Astrocyte (in vitro differentiated cells and primary cell): ENCODE measurements at places on chromosomes 5 and 9. TPM values are rescaled to one million over a fixed set of nuclear protein-coding genes. Genes with fewer than 3 reads are reported as not detected.

DNA sequence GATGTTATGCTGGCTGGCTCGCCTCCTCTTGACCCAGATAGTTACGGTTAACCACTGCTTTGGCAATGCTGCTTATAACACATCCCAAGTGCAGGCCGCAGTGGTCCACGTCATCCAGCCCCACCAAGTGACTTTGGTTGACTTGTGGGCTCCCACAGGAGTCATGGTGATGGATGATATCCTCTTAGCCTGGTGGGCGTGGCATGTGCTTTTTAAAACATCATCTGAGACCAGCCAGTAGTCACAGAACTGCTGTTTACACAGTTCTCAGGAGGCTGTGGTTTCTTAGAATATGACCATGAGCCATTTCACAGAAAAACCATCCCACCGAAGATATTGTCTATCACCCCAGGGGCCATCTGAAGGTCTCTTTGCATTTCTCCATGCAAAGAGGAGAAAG is 216.9 kb downstream of the SH3GL2 start:
- peak; percentile 16 for DNase-seq

DNA sequence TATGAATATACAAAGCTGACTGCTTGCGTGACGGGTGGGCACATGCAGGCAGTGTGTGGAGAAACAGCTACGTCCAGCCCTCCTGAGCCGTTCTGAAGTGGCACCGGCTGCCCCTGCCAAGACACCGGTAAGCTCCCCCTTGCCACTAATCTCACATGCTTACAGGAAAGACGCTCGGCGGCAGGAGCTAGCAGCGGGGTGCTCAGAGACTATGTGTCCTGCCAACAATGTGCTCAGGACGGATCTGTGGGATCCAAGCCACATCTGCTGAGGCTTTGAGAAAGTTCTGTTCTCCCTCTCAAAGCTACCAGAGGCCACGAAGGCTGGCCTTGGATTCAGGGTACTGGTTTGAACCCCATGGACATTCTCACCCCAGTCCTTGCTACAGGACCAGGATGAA is 157.2 kb upstream of the PHYKPL start:
- no peak for DNase-seq

- DNase-seq, result peak; percentile 65
Observed at GRCh38 chr9:124139001-124139400, 118.7 kb upstream of the NEK6 start.

- DNase-seq, result no peak
Observed at GRCh38 chr5:93676704-93677103, 64.7 kb downstream of the POU5F2 start.

- no peak for DNase-seq
Observed at GRCh38 chr5:103166706-103167105, 46.6 kb downstream of the PPIP5K2 start.

- DNase-seq, result no peak
Observed at GRCh38 chr9:82081496-82081895, 92.9 kb downstream of the SPATA31D1 start.

GRCh38 chr5:161663431-161663830 is 22.1 kb upstream of the GABRA6 start:
- no peak for DNase-seq

DNA sequence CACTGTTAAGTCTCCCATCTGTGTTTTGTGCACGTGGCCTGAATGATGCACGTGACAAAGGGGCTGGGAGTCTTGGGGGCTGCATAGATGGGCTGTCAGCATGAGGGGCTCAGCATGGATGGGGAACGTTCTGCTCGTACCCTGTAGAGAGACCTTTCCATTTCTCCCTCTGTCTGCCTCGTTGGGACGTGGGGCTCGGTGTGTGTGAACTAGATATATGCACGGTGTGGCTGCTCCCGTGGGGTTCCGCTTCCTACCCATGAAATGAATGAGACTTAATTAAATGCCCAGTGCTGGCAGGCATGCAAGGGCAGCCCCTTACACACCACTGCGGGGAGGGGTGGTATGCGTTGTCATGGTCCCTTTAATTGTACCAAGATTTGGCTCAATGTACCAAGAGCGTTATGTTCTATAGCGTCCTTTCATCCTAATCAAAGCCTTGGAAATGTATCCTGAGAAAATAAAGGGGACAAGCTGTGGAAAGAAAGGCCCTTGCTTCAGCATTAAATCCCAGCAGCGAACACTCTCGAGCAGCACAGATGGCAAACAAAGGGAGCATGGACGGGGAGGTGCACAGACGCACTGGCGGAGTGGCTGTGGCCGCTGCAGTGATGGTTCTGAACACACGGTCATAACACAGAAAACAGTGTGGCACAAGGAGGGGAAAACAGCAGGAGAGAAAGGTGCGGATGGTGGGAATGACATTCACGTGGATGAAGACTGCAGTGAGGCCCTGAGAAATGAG is 66.8 kb downstream of the RASGEF1C start:
- no peak for DNase-seq

DNA sequence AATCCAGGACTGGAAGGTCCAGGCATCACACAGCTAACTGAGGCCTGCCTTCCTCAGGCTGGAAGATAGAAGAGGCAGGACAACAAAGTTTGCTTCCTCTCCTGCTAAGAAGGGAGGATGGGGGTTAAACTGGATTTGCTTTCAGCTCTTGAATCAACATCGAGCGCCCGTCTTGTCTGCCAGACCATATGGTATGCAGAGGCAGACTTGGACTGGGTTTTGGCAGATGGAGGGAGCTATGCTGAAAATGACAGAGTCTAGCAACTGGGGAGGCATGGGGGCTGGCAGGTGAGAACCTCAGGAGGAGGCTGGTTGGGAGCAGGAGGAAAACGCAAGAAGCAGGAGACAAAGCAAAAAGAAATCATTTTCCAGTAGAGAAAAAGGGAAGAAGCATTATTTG is 289.5 kb upstream of the IL12B start:
- DNase-seq, result no peak

DNA sequence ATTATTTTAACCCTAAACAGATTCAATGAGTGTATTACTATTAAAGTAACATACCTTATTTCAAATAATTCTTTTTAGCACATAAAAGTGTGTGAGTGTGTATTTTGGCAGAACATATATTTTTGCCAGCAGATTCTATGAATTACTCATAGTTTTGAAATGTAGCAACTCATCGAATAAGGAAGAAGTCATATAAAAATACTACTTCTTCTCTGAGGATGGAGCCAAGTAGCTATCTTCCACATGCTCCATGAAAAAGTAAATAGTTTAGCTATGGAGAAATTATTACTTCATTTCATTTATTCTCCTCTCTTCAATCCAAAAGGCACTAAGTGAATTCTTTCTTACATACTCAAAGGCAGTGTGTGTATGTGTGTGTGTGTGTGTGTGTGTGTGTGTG is 1090.4 kb upstream of the CDH6 start:
- DNase-seq, result peak; percentile 59

DNA sequence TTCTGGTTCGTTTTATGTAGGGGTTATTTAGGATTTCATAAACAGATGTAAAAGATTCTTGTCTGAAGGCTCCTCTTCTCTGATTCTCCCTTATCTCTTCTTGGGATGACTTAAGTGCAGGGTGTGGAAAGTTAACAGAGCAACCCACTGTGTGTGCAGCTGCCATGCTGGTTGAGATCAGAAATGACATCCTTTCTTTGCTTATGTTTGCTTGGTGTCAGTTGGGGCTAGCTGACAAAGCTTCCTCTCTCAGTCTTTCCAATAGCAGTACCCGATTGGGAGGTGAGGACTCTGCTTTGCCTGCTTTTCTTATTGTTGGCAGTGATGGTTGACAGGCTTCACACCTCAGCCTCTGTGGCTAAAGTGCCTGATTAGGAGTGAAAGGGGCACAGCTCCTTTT is 26.5 kb downstream of the OGN start:
- DNase-seq, result no peak

DNA sequence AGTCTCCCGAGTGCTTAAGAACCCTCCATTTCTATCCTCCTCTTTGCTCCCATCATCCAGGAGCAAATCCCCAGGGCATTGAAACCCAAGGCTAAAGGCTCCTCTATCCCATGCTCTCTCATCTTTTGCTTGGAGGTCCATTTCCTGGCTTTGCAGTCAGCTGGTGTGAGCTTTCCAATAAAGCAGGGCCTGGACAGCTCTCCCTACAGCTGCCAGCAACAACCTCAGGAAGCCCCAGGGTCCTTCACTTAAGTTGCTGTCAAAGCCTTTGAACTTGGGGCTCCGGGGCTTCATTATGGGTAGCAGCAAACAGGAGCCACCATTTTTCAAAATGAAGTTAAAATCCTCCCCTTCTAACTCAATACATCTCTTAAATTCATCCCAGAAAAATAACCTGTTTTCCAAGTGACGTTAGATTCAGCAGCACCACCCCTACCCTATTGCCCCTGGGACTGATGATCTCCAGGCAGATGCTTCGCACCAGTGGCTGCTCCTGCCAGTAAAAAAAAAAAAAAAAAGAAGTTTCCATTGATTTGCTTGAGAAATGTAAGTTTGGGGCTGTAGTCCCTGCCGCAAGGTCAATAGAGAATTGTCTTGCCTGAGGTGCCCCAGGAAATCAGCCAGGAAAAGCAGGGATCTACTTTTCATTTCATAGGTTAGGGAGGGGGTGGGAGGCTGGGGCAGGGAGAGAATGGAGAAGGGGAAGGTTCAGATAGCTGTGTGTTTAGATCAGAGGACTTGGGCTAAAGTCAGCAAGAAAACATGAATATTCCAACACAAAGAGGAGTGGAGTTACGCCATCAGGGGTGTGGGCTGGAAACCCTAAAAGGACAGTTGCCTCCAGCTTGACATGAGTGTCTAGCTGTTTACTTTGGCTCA is 83.8 kb upstream of the IL6ST start:
- DNase-seq, result no peak

GRCh38 chr9:111902391-111903139 is 6.0 kb downstream of the UGCG start:
- peak; percentile 81 for DNase-seq

DNA sequence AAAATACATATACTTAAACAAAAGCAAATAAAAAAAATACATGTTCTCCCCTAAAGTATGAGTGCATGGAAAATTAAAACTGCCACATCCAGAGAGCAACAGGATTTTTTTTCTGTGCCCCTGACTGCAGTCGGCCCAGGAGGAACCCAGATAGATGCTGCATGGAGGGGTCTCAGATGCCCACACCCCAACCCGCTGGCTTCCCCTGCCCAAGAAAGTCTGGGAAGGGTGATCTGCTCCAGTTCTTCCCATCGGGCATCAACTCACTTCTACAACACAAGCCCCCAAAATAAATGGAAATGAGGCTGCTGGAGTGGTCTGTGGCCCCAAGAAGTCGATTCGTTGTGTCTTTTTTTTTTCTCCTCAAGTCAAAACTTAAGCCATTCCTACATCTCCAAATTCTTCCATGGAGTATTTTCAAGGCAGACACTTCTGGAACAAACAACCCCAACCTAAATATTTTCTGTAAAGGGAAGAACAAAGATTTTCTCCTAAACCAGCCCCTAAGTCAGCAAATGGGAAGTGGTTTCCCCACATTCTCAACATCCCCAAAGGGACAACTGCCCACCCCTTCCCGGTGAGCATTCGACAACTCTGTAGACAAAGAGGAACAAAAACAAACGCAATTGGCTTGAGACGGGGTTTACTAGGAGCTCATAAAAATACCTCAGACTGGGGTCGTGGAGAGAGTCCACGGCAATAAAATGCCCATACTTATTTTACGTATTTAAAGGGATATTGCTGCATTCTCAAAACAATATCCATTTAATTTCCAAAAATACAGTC is 46.7 kb downstream of the ROR2 start:
- DNase-seq, result no peak

GRCh38 chr5:136018814-136019783 is 9.7 kb upstream of the TGFBI start:
- DNase-seq, result peak; percentile 96

GRCh38 chr5:42059291-42059690 is 134.2 kb downstream of the FBXO4 start:
- DNase-seq, result peak; percentile 5

GRCh38 chr5:133253070-133253469 is 201.3 kb downstream of the HSPA4 start:
- DNase-seq, result no peak

DNA sequence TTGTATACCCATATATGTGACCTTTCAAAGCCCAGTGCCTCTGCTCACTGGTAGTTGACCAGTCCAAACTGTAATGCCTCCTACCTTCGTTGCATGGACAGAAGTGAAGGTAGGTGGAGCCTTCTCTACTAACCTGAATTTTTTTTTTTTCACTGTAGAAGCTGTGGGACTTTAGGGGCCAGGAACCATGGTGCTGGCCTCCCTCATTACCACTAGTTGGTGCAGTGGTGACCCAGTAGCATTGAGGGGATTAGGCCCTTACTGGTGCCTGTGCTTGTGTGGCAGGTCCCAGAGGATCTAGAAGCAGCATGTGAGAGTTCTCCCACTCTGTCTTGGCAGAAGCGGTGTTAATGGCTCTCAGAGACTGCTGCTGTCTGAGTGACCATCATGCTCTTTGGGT is 2.3 kb downstream of the RALGPS1 start:
- no peak for DNase-seq

- peak; percentile 73 for DNase-seq
Observed at GRCh38 chr5:128144491-128144890, 60.9 kb downstream of the SLC12A2 start.

GRCh38 chr5:161299053-161299452 is 247.5 kb downstream of the GABRB2 start:
- DNase-seq, result no peak

- no peak for DNase-seq
Observed at GRCh38 chr5:96111080-96111756, 149.6 kb upstream of the ELL2 start.

DNA sequence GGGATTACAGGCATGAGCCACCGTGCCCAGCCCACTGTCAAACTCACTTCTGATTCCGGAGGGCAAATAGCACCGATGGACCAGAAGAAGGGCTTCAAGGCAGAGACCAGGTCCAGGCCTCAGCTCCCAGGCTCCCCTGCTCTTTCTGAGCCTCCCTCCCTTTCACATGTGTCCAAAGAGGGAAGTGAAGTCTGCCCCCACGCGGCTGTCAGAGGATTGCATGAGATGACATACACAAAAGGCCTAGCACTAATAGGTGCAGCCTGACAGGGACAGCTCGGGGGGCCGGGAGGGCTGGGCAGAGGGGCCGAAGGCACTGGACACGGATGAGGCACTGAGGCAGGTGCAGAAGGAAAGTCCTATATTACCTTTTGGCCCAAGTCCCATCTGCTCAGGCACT is 16.1 kb downstream of the FBP1 start:
- no peak for DNase-seq

GRCh38 chr9:13284011-13284410 is 4.5 kb upstream of the MPDZ start:
- no peak for DNase-seq

DNA sequence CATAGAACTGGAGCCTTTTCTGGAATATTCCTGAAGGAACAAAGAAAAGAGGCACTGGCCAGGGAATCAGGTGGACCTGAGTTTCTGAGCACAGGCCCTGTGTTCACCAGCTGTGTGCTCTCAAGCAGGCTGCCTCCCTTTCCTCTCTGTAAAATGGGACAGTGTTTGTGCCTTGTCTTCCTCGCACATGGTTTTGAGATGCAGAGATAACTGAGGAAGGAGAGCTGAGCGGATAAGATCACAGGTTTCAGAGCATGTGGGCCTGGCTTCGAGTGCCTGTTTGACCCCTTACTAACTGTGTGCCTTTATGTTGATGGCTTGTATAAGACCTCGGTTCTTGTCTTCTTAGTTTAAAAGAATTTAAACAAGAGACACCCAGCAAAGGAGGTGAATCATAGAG is 46.2 kb upstream of the HAND1 start:
- no peak for DNase-seq

The SMARCA2 gene
- 49.9 and 54.2 TPM in 2 replicates for total RNA-seq

The PTTG1 gene
- 12.7 and 20.4 TPM in 2 replicates for total RNA-seq

The ALDH1A1 gene
- total RNA-seq, result 1.5 and 2.1 TPM in 2 replicates

The CARD6 gene
- 0.96 and 1.0 TPM in 2 replicates for total RNA-seq

The MARCOL gene
- total RNA-seq, result not detected in 2 replicates

The CLTA gene
- 386 and 424 TPM in 2 replicates for total RNA-seq

The UNC5A gene
- 0.67 and 0.70 TPM in 2 replicates for total RNA-seq

The MED10 gene
- 40.8 and 49.3 TPM in 2 replicates for total RNA-seq

The NPDC1 gene
- 65.9 and 66.8 TPM in 2 replicates for total RNA-seq

The PCDHGB4 gene
- total RNA-seq, result 13.6 and 15.7 TPM in 2 replicates

The TNFSF8 gene
- total RNA-seq, result not detected in 2 replicates
